Cardiac muscle cell (in vitro differentiated cells and primary cell): ENCODE measurements at places on chromosomes 6 and 20. TPM values are rescaled to one million over a fixed set of nuclear protein-coding genes. Genes with fewer than 3 reads are reported as not detected.

Gene LTA
- total RNA-seq: not detected in 2 replicates

DNA sequence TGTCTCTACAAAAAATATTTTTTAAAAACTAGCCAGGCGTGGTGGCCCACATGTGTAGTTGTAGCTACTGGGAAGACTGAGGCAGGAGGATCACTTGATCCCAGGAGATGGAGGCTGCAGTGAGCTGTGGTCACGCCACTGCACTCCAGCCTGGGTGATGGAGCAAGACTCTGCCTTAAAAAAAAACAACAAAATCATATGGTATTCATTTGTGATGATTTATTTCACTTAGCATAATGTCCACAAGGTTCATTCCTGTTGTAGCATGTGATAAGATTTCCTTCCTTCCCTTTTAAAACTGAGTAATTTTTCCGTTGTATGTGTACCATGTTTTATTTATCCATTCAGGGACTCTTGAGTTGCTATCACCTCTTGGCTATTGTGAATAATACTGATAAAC lies 26.2 kb downstream of the TMEM170B start:
- no peak for DNase-seq
- H3K36me3 ChIP-seq: no peaks in the 10 kb centered on the region
- H3K4me1 ChIP-seq: no peaks in the 10 kb centered on the region
- no peak overlapping the region for H3K27ac ChIP-seq
- no peaks in the 10 kb centered on the region for H3K27me3 ChIP-seq

Gene TRAPPC3L
- not detected in 2 replicates for total RNA-seq

- H3K27ac ChIP-seq: no peak overlapping the region
- H3K27me3 ChIP-seq: no peaks in the 10 kb centered on the region
- H3K4me3 ChIP-seq: no peak overlapping the region
- H3K36me3 ChIP-seq: no peaks in the 10 kb centered on the region
Measured at GRCh38 chr20:60453388-60454246, 495.4 kb downstream of the CDH26 start.

GRCh38 chr20:25353747-25354705 lies 36.6 kb downstream of the ABHD12 start:
- peaks cover 24% of the 10 kb centered on the region for H3K4me1 ChIP-seq
- H3K36me3 ChIP-seq: no peaks in the 10 kb centered on the region
- H3K27me3 ChIP-seq: no peaks in the 10 kb centered on the region
- no peak overlapping the region for H3K4me3 ChIP-seq

DNA sequence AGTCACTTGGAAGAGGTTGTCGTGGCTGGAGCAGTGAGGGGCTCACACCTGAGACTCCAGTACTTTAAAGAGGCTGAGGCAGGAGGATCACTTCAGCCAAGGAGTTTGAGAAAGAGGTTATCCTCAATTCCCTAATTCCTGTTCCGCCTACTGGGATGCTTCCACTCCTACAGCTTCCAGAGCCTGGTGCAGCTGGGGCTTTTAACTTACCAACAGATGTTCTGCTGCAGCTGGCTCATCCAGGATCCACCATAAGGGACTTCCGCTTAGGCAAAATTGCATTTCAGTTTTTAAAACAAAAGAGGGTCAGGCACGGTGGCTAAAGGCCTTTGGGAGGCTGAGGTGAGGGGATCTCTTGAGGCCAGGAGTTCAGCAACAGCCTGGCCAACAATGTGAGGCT lies 59.1 kb upstream of the CDYL start:
- H3K36me3 ChIP-seq: no peaks in the 10 kb centered on the region
- no peaks in the 10 kb centered on the region for H3K27me3 ChIP-seq
- no peak overlapping the region for H3K4me3 ChIP-seq
- DNase-seq: no peak
- no peaks in the 10 kb centered on the region for H3K4me1 ChIP-seq

GRCh38 chr6:143601504-143601903 lies 76.3 kb upstream of the PHACTR2 start:
- no peaks in the 10 kb centered on the region for H3K27me3 ChIP-seq
- no peaks in the 10 kb centered on the region for H3K4me1 ChIP-seq
- H3K27ac ChIP-seq: no peak overlapping the region
- no peaks in the 10 kb centered on the region for H3K36me3 ChIP-seq
